ENCODE measurements at places on chromosomes 1 and 21.

GRCh38 chr1:242056988-242057744 is 58.3 kb upstream of the MAP1LC3C start:
- DNase-seq: no peak

DNA sequence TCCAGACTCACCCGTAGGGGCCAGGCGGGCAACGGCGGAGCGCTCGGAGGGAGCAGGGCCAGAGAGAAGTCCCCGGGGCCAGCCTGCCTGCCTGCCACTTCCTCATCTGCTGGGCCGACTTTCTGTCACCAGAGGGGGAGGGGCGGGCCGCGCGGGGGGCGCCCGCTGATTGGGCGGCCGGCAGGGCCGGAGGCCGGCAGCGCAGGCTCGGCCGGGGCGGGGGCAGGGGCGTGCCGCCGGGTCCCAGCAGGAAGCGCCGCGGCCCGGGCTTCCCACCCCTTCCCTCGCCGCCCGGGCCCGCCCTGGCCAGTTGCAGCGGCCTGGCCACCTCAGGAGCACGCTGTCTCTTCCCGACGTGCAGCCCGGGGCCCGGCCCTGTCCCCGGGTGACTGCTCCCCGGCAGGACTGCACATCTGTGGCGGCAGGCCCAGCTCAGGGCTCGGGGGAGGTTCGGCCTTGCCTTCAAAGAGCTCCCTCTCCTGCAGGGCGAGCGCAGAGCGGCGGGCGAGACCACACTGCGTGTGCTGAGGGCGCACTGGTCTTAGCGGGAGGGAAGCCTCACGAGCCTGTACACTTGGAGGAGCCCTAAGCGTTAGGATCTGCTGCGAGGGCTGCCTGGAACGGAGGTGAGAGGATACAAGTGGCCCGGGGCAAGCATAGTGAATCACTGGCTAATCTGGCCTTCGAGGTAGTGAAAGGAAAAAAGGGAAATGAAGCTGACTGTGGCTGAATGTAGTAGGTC is at the start of gene ELOVL1:
Gene ELOVL1 (minus strand): TSS at position 108 of the 742 bp plus-strand sequence. CDS start 2,402 bp downstream, outside the sequence.
- DNase-seq: peak; percentile 53

- no peak for DNase-seq
Observed at GRCh38 chr1:63281753-63282152, 40.6 kb upstream of the FOXD3 start.

GRCh38 chr1:20165522-20165951 is 20.4 kb upstream of the UBXN10 start:
- peak; percentile 42 for DNase-seq

GRCh38 chr1:72286401-72286800 is 4.1 kb upstream of the NEGR1 start:
- no peak for DNase-seq

DNA sequence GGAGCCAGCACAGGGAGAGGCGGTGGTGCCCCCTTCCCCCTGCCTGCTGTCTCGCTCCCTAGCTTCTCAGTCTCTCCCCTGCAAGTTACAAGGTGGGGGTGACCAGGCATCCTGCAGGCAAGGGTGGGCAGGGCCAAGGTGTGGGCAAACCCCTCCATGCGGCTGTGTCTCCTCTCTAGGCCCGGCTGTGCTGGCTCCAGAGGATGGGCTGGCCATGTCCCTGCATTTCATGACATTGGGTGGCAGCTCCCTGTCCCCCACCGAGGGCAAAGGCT is 14.6 kb downstream of the NTRK1 start:
- DNase-seq: no peak

- no peak for DNase-seq
Observed at GRCh38 chr1:115642168-115643072, 650 bp downstream of the VANGL1 start.

DNA sequence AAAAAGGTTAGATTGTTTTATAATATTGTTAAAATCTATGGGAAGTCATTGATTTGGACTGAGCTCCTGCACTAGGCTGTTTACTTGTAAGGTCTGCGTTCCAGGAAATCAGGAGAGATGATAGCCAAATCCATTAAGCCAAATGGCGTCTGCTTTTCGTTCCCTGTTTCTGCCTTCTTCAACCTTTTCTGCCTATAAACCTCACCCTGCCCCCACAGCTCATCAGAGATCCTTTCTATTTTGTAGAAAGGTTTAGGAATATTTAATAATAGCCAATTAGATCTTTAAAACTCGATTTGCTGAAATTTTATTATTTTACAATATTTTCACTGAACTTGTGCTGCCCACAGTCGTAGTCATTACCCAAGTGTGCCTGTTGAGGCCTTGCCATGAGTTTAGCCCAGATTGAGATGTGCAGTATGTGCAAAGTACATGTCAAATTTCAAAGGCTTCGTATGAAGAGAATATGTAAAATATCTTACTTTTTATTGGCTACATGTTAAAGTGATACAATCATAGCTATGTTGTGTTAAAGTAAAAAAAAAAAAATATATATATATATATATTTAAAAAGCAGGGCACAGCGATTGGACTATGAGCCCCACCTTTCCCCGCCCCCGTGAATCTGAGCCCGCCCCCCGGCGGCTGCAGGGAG is 444 bp upstream of the IARS2 start:
- DNase-seq: no peak

GRCh38 chr1:208923946-208924720 is 659.4 kb upstream of the CAMK1G start:
- DNase-seq: no peak

DNA sequence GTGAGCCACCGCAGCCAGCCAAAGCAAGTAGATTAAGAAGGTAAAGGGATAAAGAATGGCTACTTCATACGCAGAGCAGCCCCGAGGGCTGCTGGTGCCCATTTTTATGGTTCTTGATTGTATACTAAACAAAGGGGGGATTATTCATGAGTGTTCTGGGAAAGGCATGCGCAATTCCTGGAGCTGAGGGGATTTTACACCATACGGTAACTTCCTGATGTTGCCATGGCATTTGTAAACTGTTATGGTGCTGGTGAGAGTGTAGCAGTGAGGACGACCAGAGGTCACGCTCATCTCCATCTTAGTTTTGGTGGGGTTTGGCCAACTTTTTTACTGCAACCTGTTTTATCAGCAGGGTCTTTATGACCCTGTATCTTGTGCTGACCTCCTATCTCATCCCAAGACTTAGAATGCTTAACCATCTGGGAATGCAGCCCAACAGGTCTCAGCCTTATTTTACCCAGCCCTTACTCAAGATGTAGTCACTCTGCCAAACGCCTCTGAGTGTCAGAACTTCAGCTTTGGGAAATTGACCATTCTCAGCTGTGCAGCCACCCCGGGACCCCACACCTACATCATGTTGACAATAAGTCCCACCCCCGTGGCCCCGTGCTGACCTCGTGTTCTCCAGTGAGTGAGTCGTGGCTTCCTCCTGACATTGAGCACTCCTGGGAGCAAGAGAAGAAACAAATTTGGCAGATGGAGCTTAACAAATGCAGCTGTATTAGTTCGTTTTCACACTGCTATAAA is 149.4 kb upstream of the COL6A1 start:
- DNase-seq: no peak

DNA sequence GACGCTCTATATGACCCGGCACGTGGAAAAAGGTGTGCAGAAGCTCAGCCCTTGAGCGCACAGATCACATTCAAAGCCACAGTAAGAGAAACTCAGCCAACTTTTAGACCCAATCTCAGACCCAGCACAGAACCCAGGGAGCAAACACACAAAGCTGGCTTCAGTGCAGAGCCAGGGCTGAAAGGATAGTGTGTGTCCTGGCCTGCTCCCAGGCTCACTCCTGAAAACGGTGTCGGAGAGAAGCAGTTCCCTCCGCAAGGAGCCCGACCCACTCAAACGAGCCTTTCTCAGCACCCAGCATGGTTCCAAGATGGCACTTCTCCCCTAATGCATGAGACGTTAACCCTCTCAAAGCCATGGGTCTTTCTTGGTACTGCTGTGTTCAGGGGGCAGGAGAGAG is 39.6 kb downstream of the CASZ1 start:
- no peak for DNase-seq

DNA sequence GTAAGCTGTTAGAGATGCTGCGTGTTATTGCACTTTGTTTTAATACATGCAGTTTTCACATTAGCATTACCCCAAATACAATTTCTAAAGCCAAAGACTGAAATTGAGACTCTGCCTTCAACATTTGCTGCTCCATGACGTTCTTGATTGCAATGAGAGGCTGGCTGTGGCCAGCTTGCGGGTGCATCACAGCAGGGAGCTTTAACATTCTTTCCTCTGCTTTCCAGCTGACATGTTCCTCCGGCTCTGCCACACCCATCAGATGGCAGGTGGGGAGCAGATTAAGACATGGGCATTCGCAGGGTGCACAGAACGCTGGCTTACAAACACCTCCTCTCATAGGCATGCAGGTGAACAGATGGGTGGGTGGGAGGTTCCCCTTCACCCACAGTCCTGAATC is 314.1 kb downstream of the DISC1 start:
- DNase-seq: no peak

GRCh38 chr1:226572325-226572726 is 23.8 kb downstream of the STUM start:
- DNase-seq: no peak

DNA sequence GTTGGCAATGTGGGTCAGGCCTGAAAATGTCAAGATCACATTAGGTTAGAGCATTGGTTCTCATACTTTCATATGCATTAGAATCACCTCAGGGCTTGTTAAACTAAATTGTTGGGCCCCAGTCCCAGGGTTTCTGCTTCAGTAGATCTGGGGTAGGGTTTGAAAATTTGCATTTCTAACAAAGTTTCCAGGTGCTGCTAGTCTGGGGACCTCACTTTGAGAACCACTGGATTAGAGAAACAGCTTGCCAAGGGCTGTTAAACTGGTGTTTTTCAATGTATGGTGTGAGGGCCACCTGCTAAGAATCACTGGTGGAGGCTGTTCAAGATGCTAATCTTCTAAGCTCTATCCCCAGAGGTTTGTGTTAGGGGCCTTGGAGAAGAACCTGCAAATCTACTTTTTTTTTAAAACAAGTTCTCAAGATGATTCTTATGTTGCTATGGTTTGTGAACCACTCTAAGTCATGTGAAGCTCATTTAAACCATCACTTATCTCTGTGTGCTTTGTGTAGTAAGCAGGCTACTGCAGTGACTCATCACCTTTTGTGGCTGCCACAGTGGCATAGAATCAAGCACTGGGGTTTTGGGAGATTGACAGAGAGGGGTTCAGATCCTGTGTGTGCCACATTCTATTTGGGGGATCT is 152.2 kb downstream of the S1PR1 start:
- DNase-seq: peak; percentile 25

DNA sequence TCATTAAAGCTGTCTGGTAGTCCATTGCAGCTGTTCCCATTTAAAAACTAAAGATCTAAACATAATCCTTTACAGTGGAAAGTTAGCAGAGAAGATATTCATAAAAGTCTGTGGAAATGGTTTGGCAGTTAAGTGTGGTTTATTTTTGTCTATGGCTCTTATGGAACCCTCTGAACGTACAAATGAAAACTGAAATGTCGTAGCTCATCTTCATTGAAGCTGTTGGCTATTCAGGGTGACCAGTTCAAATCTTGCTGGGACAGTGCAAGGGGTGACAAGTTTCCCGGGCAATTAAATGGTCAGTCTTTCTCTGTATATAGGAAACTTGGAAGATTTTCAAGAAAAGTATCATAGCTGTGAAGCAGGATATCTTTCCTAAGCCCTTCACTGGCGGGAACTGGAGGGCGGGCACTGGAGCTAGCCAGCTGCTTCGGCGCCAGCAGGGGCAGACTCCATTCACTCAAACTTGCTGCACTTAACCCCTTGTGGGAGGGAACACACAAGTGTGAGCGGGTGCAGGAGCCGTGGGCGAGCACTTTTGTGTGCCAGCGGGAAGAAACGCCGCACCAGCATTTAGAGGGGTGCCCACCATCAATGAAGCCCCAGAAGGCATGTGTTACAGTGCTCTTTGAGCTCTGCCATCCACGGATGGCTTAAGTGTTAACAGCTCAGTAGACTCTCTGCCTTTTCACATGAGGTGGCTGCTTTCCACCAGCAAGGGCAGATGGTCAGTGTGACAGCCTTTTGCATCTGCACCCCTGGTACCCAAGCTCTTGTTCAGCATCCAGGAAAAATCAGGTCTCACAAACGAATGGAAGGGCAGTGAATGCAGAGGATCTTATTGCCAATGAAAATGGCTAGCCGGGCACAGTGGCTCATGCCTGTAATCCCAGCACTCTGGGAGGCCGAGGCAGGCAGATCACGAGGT is 232.1 kb upstream of the KAZN start:
- no peak for DNase-seq

DNA sequence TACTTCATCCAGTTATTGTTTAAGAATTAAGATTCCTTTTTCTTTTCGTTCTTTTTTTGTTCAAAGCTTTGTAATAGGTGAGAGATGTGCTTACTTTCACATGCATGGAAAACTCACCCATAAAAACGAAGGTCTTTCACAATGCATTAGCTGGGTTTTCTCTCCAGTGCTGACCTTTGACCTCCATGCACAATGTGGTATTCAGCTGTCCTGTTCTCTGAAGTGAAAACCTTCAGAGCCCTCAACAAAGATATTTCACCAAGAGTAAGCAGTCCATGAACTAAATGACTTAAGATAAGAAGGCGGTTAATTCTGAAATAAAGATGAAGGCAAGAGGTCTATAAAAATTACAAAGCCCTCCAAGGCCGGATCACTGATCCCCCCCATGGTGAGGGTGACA is 77.1 kb upstream of the IPO9 start:
- DNase-seq: no peak

- DNase-seq: no peak
Observed at GRCh38 chr1:160361814-160362167, 5.1 kb upstream of the NHLH1 start.

GRCh38 chr21:42671778-42672593 is 18.6 kb downstream of the PDE9A start:
- no peak for DNase-seq

GRCh38 chr1:92194511-92194910 is 23.2 kb upstream of the C1orf146 start:
- no peak for DNase-seq

- no peak for DNase-seq
Observed at GRCh38 chr1:56424744-56425493, 154.4 kb downstream of the PLPP3 start.

GRCh38 chr21:39315603-39316445 is 2.4 kb upstream of the BRWD1 start:
- DNase-seq: no peak

DNA sequence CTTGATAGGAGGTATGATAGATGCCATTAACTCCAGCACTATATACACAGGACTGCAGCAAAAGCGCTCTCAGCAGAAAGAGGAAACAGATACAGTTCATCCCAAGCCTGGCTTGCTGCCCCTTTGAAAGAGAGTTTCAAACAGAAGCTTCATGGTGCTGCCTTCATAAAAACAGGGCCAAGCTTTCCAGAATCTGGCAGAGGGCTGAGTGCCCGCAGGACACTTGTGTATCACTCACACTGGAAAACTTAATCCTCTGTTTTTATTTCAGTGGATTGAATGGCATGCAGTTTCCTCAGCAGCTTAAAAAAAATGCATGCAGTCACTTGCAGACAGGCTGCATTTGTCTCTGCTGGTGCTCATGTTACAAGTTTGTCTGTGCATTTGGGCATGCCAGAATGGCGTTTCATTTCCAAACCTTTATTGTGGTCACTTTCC is 40.4 kb downstream of the KCNJ15 start:
- DNase-seq: no peak
